ENCODE measurements at places on chromosomes 7 and 10.
A peak's percentile ranks its signal among the peaks of the same experiment; 100 is the strongest.

DNA sequence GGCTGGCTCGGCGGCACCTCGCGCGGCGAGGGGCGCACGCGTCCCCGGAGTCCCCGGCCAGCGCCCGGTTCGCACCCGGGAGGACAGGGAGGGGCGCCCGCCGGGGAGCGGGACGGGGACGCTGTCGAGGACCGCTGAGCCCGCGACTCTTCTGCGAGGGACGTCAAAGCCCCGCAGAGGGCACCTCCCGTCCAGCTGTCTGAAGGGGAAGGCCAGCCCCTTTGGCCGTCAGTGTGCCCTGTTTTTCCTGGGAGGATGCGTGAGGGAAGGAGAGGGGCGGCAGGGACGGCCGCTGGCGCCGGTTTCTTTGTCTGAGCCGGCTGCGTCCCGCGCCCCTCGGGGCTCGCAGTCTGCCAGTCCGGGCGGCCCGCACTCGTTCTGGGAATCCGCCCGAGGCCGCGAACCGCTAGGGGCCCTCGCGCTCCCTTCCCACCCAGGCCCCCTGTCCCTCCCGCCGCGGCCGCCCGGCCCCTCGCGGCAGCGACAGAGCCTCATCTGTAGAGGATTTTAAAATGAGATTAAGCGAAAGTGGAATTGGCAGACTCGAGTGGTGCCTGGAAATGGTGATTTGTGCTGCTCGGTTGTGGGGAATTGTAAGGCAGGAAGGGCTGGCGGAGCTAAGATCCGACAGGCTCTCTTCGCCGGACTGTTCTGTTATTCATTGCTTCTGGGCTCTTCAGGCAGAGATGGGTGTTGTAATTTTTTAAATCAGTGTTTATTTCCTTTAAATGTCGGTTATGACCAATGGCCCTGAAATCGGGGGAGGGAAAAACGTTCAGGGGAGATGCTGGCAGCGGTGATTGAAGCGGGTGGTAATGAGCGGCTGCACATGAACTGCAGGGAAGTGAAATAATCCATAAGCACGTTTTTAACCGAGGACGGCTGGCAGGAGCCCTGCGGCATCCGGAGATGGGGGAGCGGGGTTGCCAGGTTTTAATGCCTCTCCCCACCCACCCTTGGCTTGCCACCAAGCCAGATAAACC lies 618 bp upstream of the RELN start:
- no peak for DNase-seq

DNA sequence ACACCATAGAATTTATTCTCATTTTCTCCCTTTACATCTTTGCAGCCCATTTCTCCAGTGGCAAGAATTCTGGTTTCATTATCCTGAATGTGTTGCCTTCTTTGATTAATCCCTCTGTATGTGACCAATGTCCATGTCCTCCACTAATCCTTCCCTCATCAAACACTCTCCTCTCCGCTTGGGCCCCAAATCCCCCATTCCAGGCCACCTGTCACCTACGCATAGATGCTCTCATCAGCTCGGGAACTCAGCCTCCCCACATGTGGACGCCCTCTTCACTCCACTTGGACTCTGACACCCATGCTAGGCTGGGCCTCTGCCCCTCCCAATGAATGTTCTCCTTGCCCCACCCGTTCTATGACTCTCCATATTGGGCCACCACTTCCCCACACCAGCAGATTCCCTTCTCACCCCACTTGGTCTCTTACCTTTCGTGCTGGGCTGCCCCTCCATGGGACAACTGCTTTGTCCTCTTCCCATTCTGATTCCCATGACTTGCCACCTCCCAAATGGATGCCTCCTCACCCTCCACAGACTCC lies 18.7 kb upstream of the RBM20 start:
- no peak for DNase-seq

DNA sequence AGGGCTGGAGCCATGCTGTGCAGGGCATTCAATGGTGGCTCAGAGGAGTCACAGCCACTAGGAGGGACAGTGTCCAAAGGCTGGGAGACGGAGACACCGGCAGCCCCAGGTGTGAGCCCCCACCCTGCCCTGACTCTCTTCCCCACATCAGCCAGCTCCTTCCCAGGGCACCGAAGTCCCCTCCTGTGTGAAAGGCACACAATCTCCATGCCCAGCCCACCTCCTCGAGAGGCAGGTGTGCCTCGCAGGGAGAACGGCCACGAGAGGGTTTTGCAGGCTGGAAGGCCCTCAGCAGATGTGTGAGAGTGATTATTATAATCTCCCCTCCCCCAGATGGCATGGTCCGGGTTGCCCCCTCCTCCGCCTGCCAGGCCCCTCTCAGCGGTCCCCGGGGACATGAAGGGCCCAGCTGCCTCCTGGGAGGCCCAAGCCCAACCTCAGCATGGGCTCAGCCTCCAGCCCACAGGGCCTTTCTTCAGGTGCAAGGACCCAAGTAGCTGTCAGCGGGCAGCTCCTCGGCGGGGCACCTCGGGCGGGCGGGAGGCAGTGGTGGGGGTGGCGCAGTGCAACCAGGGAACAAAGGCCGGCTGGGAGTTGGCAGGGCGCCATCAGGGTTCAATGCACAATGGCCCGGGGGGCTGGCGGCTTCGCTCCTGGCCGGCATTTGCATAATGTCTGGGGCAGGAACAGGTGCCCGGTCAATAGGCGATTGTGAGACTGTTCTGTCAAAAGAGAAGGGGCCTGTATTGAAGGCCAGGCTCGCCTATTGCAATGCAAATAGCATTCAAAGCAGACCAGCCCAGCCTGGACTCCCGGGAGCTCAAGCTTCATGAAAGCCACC lies 155.3 kb upstream of the ZMIZ1 start:
- DNase-seq = no peak

DNA sequence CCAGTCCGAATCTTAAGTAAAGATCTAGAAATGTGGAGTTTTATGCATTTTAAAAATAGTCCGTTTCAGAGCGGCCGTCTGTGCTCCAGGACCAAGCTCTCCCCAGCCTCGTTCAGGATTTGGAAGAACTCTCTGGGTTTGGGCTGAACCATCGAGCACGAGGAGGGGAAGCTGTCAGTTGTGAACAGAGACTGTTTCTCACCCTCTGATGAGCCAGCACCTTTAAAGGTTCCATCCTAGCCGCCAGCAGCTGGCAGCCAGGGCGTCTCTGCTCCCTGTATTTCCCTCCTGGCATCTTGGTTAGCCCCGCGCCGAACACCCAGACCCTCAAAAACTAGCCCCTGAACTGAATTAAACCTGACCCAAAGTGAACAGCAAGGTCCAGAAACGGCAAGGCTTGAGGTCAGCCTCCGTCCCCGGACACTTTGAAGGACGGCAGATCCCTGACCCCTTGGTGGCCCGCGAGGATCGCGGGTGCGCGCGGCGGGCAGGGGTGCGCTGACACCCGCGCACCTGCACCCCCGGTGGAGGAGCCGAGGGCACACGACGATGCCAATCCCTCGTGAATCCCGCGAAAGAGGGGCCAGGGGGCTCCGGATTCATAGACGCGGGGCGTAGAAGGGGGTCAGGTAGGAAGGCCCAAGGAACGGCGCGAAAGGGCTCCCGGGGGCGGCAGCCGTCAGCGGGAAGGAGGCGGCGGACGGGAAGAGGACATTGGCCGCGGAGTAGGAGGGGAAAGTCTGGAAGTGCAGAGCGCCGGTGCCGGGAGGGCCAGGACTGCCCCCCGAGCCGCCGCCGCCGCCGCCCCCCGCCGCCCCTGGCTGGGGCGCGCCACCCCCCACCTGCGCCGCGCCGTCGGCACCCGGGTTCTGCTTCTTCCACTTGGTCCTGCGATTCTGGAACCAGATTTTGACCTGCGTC lies 2.7 kb downstream of the NKX1-2 start:
- DNase-seq = no peak

DNA sequence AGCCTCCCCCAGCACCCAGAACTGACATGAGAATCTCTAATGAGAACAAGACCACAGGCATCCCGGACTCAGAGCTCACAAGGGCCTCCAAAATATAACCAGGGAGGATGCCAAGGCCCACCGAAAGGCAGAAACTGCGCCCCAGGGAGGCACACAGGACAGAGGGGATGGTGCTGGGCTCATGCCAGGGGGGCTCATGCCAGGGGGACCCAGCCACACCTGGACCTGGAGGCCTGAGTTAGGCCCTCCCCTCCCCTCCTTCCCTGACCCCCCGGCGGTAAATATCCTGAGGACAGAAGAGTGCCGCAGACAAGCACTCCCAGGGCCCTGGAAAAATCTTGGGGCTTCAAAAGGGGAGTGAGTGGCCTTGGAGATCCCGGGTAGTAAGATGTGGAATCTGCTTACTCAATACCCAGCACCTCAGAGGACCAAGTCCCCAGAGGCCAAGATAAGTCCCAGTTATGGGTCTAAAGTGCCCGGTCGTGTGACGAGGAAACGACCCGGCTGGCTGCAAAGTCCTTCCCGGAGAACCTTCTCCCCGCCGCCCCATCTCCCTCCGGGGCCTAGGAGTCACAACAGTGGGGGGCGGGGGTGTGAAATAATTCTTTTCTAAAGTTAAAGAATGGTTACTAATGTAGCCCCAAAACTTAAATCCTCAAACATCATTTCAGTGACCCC lies 11.9 kb downstream of the PDGFA start:
- DNase-seq = no peak

DNA sequence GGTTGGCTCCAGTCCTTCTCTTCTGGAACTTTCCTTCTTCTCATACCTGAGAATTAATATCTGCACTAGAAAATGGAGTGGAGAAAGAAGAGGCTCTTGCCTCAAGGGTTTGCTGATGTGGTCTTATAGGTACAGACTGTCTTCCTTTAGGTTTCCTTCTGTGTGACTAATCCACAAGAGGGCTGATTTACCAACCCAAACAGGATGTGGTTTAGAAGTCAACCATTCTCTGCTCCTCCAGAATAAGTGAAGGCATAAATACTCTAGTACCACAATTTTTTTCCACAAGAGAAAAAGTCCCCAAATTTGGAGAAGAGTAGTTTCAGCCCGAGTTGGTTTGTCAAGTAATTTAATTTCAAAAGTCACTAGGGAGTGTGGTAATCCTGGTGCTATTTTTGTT lies 85.8 kb downstream of the NRP1 start:
- peak; percentile 84 for DNase-seq

- no peak for DNase-seq
Measured at GRCh38 chr7:21099432-21099831, 312.7 kb upstream of the SP8 start.

DNA sequence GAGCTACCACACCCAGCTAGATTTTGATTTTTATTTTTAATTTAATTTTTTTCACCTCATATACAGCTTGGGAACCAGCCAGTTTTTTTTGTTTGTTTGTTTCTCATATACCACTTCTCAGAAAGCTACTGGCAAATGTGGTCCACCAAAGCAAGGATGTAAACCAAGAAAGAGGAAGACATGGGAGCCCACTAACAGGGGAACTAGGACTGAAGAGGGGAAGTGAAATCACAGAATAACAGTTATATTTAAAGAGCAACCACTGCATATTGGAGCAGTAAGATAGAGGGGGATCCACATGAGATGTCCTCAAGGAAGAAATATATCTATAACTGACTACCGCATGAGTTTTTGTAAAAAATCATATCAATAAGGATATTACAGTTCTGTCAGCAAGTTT lies 10.5 kb downstream of the CPVL start:
- DNase-seq = no peak

DNA sequence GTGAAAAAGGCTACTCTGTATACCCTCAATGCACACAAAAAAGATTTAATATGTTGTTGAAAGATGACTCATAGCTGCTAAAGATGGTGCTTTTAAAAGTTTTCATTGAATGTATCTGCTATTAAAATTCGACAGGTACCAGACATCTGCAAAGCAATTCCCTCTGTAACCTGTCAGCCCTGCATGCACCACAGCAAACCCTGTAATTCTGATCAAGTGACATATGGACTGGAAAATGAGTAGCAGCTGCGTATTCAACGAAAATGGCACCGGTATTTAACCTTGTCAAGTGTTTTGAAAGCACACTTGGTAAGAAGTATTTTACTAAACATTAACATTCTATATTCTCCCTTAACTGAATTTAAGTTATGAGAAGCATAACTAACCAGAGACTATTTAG lies 58.2 kb upstream of the PTPRN2 start:
- no peak for DNase-seq

GRCh38 chr10:92573091-92573797 lies 649 bp downstream of the IDE start:
- DNase-seq = peak; percentile 36

All from CD4-positive, alpha-beta T cell (primary cell).